Esophagus mucosa (tissue), 1 donor: ENCODE measurements at places on chromosomes 3 and 15.

DNA sequence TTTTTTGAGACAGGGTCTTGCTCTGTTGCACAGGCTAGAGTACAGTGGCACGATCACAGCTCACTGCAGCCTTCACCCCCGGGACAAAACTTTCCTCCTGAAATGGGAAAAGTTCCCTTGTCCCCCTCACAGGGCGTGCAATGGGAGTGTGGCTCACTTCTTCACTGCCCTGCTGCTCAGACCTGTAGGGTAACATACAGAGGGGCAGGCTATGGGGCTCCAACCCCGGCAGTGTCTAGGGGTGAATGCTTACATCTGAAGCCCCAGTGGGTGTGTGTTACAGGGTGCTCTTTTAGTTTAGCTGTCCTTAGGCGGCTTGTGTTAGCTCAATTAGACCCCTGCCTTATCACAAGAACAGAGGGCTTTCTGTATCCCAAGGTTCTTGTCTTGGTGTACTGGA is 157.3 kb downstream of the RBPMS2 start:
- ATAC-seq: no peak

DNA sequence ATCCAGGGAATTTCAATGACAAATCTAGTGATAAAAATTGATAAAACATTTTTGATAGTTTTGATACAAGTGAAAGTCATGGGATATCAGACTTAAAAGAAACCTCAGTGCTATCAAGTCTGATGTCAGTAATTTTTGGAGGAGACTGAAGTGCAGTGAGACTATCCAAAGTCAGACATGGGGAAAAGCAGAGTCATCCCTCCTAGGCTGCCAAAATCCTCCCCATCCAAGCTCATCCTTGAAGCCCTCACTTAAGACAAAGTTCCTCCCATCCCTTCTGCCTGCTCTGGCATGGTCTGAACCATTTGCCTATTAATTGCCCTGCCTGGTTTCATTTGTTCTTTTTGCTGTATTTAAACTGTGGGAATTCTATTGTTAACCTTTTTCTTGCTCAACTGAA is 456.9 kb upstream of the UBE2E2 start:
- ATAC-seq: no peak

DNA sequence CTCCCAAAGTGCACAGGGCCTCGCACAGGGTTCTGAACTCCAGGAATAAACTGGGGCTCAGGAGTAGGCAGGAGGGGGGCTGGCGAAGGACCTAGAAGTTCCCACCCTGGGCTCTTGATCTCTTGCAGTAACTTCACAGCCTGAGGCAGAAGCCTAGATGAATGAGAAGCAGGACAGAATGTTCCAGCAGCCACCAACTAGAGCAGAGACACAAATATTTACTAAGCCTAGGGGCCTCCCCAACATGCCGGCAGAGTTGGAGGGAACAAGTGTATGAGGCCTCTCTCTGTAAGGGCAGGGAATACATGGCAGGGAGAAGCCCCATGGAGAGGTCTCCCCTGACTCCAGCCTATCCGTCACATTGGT is 25.3 kb upstream of the C15orf39 start:
- no peak for ATAC-seq

GRCh38 chr15:98657721-98658120 is 9.4 kb downstream of the IGF1R start:
- ATAC-seq: peak; percentile 49

DNA sequence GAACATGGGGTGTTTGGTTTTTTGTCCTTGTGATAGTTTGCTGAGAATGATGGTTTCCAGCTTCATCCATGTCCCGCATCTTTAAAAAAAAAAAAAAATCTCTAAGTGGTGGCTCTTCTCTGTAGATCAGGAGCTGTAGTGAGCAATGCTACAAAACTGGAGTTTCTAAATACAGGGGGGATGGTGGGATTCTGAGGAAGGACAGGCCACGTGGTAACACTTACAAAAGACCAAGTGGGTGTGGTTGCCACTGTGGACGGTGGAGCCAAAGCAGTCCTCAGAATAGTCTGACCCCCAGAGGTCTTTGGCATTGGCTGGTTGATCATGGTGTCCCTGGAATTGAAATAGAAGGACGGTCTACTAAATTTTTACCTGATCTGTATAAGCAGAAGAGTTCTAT is 7.7 kb downstream of the CCRL2 start:
- no peak for ATAC-seq

GRCh38 chr3:188432802-188433520 is 279.0 kb downstream of the LPP start:
- no peak for ATAC-seq

- ATAC-seq: no peak
Measured at GRCh38 chr3:146750196-146750595, 145.1 kb upstream of the PLSCR5 start.

DNA sequence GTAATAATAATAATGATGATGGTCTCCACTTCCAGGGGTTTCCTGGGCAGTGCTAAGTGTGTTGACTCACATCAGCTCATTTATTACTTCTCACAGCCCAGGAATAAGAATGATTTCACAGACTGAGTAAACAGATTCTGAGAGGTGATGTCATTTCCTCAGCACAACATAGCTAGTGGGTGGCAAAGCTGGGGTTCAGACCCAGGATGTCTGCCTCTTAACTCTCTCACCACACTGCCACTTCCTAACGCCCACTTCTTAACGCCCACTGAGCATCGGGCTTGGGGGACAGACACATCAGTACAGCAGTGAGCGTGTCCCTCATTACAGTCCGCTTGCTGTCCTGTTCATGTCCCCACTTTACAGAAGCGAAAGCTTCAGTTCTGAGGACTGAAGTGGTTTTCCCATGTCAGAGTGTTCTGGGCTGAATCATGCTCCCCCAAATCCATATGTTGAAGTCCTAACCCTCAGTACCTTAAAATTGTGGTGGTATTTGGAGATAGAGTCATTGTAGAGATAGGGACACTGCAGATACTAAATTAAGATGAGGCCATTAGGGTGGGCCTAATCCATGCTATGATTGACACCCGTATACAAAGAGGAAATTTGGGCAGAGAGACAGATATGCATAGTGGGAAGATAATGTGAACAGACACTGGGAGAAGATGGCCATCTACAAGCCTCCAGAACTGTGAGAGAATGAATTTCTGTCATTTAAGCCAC is 68.0 kb downstream of the ATP2B2 start:
- ATAC-seq: peak; percentile 18

DNA sequence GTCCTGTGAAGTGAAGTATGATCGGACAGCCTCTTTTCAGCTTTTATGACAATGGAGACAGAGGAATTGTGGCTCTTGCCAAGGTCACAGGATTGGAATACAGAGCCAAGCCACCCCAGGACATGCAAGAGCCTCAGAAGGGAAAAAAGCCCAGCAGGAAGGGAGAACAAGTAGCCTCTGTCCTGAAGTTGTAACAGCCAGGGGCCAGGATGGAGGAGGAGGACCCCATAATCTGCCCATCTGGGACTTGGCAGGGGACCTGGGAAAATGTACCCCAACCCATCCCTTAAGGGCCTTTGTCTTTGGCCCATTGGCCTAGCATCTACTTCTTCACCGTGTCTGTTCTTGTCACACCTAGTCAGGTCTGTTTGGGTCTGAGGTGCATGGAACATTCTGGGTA is 60.4 kb upstream of the POLG start:
- ATAC-seq: no peak

- ATAC-seq: no peak
Measured at GRCh38 chr3:18011387-18011786, 269.0 kb upstream of the TBC1D5 start.

DNA sequence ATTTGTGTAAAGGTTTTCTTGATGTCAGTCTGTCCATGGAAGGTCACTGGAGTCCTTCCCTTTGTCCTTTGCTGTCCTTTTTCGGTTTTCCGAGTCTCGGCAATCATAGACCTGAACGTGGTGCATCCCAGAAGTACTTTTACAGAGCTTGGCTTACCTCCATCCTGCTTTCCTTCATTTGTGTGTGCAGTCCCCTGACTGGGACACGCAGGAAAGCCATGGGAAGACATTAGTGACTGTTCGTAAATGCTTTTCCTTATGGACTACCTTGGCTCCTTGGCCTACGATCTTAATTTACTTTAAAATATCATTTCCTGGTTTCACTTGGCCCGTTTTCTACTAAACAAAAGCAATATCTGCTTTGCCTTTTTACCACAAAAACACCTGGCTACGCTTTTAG is 328.4 kb upstream of the RARB start:
- no peak for ATAC-seq

DNA sequence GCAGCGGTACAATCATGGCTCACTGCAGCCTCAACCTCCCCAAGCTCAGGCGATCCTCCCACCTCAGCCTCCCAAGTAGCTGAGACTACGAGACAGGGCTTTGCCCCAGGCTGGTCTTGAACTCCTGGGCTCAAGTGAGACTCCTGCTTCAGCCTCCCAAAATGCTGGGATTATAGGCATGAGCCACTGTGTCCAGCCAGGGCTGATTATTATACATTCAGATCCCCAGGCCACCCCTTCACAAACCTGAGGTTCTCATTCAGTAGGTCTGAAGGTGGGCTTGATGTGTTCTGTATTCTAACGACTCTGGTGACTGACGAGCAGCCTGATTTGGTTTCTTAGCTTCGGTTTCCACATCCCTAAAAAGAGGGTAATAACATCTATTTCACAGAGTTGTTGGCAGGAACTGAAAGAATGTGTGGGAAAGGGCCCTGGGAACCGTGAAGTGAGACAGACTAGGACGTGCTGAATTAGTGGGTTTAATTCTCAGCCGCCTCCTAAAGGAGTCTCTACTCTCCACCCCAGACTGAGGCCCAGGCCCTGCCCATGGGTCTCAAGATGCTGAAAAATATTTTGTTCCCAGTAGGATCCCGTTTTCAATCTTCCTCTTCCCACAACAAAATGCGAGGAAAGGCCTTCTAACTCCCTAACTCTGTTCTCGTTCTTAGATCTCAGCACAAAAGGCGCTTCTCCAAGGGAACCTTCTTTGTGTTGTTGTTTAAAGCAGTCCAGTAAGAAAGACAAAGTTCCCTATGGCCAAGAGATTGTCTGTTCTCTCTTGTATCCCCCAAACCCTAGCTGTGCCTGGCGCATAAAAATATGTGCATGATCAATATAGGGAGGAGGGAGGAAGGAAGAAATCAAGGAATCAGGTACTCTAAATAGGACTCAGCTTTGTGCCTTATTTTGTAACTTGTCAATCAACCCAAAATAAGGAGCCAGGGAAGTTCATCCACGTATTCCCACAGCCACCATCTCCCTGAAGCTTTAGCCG is 210.0 kb upstream of the TOPAZ1 start:
- ATAC-seq: no peak
